Fibroblast of skin of right quadriceps (primary cell): ENCODE measurements at places on chromosomes 6 and 20.

DNA sequence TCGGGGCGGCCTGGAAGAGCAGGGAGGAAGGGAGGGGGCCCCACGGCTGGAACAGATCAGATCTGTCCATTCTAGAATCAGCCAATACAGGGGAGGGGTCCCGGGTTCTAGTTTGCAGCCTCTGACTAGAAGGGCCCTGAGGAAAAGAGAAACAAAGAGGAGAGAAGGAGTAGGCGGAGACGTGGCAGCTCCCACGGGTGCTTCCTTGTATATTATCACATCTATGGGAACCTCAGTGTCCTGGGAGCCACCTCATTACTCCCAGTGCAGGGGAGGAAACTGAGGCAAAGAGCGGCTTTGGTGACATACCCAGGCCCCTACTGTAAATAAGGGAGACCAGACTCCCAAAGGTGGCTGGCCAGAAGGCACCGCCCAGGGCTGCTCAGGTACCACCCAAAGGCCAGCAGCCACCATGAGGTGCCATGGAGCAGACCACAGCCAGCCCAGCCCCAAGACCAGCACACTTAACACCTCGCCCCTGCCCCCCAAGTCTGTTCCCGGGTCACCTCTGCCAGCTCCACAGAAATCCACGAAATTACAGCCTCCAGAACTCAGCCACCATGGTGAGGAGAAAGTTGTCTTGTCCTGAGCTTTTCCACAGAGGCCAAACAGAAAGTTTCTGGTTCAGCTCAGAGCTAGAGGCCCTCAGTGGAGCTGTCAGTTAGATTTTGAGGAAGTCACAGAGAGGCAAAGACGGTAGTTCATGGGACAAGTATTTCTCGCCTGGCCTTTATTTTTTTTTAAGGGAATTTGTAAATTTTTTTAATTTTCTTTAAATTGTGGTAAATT, 2.1 kb downstream of the ZC3H12D start:
- DNase-seq: no peak

DNA sequence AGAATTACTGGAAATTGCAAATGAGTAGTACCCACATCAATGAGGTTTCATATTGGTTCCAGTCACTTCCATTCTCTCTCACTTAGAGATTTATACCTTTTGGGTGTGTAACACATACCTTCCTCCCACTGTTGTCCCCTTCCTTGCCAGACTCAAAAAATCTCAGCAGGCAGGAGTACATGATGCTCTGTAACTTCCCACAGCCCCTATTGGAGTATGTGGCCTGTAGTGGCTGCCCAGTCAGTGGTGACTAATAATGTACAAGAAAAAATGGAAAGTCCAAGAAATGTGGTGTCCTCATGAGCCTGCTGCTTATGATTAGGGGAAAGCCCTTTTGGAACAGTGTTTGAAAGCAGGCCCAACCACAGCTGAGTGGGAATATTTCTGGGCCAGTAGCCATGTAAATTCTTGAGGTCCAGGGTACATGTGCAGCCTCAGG, 312.0 kb downstream of the ZFAND3 start:
- DNase-seq: peak; percentile 98

DNA sequence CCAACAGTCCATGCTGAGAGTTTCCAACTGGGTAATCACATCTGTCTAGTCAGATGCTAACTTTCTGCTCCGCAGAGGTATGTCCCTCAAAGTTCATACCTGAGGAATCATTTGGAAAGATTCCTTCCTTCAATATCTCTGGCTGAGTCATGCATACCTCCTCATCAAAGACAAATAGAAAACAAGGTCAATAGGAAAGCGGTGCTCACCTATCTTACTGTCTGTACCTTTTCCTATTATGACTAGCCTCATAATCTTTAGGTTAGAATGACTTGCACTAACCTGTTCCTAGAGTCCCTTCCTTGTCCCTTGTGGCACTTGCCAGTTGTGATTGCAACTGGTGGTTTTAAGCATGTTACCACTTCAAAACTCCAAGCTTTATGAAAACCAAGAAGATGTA, 78.2 kb upstream of the PTPRK start:
- no peak for DNase-seq

DNA sequence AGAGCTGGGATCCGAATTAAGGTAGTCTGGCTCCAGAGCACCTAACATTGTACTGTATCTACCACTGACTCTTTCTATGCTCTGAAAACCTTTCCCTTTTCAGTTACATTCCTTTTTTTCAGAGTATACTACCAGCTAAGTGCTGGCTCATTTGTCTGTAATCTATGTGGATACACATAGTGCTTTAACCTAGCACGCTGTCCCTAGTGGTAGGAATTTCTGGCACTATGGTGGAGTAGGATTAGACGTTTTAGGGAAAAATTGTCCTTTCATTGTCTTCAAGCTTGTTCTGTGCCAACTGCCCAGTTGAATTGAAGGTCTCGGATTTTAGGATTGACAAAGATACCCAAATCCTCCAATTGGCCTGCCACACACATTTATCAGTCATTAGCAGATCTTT, 259.1 kb upstream of the FERMT1 start:
- no peak for DNase-seq

DNA sequence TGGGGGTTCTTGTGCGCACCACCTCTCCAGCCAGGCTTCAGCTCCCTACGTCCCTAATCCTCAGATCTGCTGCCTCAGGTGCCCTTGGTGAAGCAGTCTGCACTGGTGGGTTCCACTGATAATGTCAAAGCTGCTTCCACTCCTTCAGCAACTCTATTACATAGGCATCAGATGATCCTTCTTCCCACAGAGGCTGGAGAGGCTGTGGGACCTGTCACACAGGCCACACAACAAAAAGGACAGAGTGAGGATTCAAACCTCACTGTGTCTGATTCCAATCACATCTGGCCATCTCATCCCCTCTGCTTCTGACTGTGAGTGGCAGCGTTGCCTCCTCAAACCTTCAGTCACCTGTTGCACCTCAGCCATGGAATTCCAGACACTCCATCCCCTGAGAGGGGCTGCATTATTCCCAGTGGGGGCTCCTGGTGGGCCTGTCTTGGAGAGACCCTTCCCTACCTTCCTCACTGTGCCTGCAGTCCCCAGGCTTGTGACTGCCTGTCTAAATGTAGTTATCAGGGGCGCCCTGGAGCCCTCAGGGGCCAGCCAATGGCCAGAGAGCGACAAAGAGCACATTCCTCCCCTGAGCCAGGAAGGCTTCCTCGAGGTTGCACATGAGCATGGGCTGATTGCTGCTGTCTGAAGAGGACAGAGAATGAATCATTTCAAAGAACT, 211.4 kb upstream of the ECI2 start:
- no peak for DNase-seq

DNA sequence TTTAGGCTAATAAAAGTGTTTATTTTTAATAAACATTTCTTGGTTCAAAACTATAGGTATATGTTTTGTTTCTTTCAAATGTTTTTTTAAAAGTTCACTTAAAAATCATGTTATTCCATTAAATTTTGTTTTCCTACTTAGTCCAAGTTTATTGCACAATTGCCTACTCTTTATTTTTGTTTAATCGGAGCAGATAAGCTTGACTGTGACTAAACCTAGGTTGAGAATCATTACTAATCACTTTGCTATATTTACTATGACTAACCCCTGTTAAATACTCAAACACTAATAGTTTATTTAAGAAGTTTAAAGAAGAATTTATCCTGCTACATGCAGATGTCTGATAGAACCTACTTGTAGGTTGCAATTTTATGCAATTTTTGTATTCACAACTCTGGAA, 18.8 kb downstream of the MAP3K4 start:
- peak; percentile 42 for DNase-seq

GRCh38 chr20:33482581-33482980, 7.3 kb upstream of the CBFA2T2 start:
- DNase-seq: no peak

DNA sequence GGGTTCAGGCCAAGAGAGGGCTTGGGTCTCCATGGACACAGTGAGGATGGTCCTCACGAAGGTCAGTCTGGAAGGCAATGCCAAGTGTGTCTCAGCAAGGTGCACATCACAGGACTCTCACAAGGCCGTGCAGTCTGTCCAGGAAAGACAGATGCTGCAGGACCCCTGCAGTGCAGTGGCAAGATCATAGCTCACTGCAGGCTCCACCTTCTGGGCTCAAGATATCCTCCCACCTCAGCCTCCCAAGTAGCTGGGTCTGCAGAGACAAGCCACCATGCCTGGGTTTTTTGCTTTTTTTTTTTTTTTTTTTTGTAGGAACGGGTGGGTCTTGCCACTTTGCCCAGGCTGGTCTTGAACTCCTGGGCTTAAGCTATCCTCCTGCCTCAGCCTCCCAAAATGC, 26.4 kb downstream of the ZMYND8 start:
- DNase-seq: no peak
